ENCODE measurements at places on chromosomes 5 and 9.

DNA sequence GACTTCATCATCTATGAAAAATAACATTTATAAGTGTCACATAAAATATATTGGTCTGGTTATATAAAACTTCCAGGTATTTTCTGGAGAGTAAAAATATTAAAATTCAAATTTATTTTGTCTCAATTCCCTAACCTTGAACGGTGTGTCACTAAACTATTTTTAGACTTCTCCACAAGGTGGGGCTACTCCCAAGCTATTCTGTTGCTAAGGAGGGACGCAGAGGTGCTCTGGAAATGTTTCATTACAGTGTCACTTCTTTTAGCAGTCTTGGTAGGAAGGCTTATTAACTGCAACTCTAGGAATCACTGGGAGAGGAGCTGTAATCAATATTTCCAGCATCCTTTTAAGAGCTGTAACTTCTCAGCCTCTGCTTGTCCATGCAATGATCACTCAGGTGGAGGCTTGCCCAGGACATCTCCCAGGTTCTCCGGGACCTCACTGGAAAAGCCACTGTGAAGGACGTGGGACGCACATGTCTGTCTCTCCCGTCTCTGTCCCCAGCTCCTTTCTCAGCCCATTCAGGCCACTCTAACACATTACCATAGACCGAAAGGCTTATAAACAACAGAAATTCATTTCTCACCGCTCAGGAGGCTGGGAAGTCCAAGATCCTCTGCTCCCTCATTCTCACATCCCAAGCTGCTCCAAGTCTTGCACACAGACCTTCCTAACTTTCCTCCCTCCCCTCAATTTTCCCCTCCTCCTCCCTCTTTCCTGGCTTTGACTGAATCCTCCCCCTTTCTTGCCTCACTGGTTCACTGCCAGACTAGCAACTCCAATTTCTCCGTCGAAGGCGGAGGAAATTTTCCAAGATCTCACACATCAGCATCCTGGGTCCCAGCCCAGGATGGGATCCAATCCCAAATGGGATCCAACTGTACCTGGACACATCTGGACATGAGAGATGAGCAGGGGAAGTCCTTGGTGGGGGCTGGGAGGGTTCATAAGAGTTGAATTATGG lies 32.7 kb upstream of the DNAH5 start:
- DNase-seq, result no peak

- no peak for DNase-seq
Observed at GRCh38 chr5:131245312-131245711, 18.5 kb upstream of the CDC42SE2 start.

DNA sequence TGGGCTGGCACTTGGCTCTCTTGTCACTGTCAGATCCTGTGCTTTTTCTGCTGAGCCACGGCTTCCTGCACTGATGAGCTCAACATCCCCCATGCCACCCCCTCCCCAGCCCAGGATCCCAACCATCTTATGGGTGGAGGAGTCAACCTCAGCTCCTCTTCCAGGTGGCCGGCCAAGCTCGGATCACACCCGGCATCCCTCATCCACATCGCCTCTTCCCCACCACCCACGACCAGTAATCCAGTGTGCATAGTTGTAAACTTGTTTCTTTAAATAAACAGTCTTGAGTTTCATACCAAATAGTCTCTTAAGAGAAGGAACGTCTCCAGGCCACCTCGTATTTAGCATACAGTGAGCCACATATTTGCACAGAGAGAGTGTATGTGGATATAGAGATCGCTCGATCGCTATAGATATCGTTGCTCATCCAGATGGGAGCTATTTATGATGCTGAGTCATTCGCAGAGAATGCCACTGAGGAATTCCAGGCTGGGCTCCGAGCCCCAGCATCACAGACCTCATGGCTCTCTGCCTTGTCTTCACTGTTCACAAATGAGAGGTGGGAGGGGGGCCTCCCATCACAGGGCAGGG lies 61.8 kb upstream of the CPLX2 start:
- DNase-seq, result no peak

- peak; percentile 74 for DNase-seq
Observed at GRCh38 chr5:177403792-177404640, 3.6 kb upstream of the PFN3 start.

GRCh38 chr5:152994033-152994680 lies 496.3 kb upstream of the GRIA1 start:
- DNase-seq, result no peak

GRCh38 chr9:98099898-98100297 lies 19.1 kb downstream of the TRIM14 start:
- no peak for DNase-seq

DNA sequence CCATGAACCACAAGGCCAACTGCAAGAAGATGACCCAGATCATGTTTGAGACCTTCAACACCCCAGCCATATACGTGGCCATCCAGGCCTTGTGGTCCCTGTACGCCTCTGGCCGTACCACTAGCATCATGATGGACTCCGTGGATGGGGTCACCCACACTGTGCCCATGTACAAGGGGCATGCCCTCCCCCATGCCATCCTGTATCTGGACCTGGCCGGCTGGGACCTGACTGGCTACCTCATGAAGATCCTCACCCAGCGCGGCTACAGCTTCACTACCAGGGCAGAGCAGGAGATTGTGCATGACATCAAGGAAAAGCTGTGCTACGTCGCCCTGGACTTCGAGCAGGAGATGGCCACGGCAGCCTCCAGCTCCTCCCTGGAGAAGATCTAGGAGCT lies 153.7 kb downstream of the CAVIN4 start:
- no peak for DNase-seq

GRCh38 chr9:86865952-86866351 lies 81.4 kb downstream of the GAS1 start:
- no peak for DNase-seq

GRCh38 chr9:22211588-22212360 lies 202.7 kb upstream of the CDKN2B start:
- DNase-seq, result no peak

DNA sequence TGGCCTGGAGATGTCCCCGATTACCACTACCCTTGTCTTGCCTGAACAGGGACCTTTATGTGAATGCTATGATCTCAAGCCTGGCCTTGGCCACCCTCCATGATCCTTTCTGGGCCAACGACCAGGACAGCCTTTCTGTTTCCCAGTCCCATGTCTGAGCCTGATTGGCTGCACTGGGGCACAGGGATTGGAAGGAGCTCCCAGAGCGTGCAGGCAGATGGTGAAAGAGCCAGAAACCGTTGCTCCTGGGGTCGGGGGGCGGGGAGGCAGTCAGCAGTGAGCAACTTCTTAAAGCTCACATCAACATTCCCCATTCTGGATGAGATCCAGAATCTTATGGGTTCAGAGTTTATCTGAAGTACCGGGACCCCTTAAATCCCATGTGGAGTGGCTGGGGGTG lies 84.4 kb downstream of the INSYN2B start:
- no peak for DNase-seq

- DNase-seq, result no peak
Observed at GRCh38 chr5:16792598-16793275, 143.4 kb downstream of the MYO10 start.

DNA sequence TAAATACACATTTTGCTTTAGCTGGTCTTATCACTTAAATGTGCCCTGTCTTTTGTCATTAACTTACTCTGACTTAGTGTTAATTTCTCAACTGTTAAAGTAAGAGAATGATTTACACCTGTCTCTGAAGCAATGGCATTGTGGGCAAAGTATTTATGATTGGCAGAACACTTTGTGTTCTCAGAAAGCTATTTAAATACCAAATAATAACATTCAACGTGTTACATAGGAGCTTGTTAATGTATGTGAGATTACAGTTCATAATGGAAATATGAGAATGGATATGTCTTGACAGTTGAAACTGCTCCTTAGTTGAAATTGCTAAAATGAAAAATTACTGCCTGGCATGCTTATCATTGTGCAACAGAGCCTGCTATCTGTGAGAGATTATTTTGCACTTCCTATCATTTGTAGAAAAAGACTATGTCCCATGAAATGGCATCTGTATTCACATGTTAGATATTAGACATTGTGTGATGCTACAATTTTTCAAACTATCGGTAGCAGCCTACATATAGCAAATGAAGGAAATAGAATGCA lies 46.1 kb downstream of the PRR16 start:
- no peak for DNase-seq

GRCh38 chr5:43855452-43855851 lies 252.5 kb downstream of the NNT start:
- DNase-seq, result no peak

GRCh38 chr5:39186722-39187539 lies 32.4 kb downstream of the FYB1 start:
- DNase-seq, result no peak

DNA sequence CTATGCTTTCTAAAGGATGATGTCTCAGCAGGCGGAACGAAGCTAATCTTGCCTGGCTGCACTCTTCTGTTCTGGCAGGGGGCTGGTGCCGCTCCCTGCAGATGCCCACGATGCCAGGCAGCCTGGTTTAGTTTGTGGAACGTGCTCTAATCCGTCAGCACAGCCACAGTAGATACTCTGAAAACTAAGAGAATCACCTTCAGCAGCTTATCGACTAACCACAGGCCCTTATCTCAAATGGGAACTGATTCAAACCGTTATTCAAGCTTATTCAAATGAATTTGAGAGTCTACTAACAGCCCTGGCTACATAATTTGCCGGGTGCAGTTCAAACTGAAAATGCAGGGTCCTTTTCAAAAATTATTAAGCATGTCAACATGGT lies 246.6 kb upstream of the ANKRD55 start:
- no peak for DNase-seq

- no peak for DNase-seq
Observed at GRCh38 chr5:99763021-99763774, 772.0 kb upstream of the FAM174A start.

DNA sequence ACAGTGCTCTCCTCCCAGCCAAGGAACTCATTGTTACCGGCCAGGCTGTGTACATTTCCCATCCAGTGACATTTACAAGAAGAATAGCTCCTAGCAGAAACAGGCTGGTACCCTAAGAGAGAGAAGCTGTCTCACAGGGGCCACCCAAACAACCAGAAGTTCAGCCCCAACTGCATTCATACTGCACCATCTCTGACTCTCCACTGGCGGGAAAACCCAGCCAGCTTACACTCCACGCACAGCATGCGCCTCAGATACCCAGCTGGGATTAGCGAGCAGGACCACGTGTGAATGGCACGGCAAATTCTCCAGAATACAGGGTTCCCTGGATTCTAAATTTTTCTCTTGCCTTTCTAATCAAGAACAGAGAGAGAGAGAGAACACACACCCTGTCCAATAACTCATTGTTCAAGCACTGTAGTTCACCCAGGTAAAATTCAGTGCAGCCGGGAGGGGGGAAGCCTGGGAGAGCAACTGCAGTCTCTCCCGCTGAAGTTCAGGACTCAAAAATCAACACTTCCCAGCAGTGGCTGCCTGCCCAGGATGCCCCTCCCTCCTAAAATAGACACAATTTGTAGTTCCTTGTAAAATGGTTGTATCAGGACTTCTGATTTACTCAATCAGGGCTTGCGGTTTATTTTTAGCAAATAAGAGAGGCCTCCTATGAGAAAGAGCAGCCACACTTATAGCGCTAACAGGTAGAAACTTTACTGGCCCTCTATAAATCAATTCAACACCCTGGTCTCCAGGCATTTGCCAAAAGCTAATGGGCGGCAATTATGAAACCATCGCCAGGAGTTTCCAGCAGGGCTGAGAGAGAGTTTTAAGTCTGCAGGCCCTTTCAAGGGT lies 2.2 kb downstream of the COL23A1 start:
- DNase-seq, result no peak

DNA sequence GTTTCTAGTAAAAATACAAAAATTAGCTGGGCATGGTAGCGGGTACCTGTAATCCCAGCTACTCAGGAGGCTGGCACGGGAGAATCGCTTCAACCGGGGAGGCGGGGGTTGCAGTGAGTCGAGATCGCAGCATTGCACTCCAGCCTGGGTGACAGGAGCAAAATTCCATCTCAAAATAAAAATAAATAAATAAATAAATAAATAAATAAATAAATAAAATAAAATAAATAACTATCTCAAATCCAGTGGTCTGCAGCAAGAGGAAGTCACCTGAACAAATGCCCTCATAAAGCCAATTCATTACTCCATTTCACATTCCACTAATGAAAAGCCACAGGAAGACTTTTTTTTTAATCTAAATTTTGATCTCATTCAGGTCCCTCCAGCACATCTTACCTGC lies 114.2 kb downstream of the EFNA5 start:
- DNase-seq, result no peak

DNA sequence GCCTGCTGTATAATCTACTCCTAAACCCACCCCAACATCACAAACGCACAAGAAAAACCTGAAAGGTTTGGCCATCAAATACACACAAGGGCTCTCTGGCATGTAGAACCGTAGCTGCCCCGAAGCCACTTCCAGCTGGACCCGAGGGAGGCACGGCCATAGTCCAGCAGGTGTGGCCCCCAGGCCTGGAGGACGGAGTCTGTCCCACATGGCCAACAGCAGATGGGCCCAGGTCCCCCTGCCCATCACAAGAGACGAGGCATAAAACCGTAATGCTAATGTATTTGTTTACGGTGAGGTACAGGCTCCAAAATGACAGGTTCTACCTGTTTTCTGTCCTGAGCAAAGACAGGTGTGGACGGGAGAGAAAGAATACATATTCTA lies 234.2 kb downstream of the SYK start:
- no peak for DNase-seq

- no peak for DNase-seq
Observed at GRCh38 chr9:116000748-116001329, 152.8 kb upstream of the PAPPA start.

GRCh38 chr9:125632321-125633115 lies 74.5 kb downstream of the MAPKAP1 start:
- no peak for DNase-seq

- no peak for DNase-seq
Observed at GRCh38 chr5:53479590-53480415, 626 bp upstream of the FST start.

DNA sequence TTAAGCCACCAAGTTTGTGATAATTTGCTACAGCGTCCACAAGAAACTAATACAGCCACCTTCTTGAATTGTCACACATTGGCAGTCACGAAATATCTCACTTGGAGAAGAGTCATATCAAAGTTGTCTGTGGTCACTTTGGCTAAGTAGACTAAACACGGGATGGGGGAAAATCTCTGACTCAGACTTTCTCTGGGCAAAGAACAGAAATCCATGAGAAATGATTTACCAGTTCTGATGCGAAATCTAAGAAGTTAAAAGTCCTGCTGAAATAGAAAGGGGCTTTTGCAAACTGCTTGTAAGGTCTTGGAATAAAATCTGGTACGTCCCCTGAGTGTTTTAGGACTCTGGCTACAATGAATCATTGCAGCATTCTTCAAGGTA lies 158.4 kb downstream of the COL23A1 start:
- no peak for DNase-seq
